MV-4-11 (cell line): ENCODE measurements at places on chromosomes 5 and 9.

GRCh38 chr5:32115985-32116384 is 58.1 kb downstream of the GOLPH3 start:
- no peak for DNase-seq

- DNase-seq: no peak
Observed at GRCh38 chr9:127316586-127317323, 52.2 kb downstream of the GARNL3 start.

DNA sequence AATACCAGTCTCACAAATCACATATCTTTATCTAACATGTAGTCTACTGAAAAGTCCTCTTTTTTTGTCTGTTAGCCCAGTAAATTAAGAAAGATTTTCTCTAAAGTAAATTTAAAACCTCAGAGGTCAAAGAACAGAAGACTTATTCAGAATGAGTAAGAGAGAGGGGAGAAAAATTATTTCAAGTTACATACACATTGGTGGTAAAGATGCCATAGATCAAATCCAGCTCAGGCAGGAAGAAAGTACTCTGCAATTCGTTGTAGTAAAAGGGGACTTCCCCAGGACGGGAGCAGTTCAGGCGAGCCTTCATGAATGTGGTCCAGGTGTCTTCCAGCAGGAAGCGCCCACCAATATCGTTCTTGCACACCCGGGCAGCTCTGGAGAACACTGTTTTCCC is 344.1 kb downstream of the SEMA5A start:
- no peak for DNase-seq

DNA sequence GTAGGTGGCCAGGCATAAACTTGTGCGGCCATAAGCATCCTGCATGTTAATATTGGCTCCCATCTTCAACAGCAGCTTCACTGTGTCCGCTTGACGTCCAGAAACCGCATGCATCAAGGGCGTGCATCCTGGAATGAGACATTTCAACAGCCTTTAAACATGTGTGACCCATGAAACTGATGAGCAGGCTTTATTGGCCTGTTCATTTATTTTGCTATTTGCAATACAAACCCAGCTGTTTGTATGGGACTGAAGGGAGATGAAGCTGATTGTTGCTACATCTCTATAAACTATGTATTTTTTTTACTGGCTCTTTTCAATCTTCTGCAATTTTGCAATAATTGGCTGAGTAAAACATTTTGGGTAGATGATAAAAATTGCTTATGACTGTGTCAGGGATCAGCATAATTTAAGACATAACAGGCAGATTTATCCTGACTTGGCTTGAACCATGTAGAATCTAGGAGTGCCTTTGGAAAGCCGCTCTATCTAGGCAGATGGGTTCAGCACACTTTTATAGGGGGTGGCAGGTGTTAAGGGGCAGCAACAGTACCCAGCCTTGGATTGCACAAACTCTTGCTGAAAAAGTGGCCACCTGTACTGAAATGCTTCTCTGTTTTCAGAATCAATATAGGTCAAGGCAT is 56.9 kb downstream of the ANKRD55 start:
- no peak for DNase-seq

DNA sequence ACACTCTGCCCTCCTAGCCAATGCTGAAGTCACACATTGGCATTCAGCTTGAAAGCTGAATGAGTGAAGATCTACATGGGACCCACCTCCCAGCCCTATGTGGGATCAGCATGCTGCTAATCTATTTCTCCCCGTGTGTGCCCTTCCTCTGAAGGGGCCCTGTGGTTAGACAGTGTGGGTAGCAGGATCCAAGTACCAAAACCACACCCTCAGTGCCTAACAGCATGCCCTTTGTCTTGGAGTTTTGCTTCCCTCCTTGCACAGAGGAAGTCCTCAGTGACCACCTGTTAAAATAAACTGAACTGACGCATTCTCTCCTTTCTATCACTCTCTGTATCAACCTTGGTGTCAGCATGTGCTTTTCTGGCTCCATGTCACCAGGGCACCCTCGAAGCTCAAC is 25.0 kb downstream of the SH3TC2 start:
- DNase-seq: peak; percentile 96

- DNase-seq: no peak
Observed at GRCh38 chr9:80698725-80699410, 990.5 kb downstream of the TLE1 start.

DNA sequence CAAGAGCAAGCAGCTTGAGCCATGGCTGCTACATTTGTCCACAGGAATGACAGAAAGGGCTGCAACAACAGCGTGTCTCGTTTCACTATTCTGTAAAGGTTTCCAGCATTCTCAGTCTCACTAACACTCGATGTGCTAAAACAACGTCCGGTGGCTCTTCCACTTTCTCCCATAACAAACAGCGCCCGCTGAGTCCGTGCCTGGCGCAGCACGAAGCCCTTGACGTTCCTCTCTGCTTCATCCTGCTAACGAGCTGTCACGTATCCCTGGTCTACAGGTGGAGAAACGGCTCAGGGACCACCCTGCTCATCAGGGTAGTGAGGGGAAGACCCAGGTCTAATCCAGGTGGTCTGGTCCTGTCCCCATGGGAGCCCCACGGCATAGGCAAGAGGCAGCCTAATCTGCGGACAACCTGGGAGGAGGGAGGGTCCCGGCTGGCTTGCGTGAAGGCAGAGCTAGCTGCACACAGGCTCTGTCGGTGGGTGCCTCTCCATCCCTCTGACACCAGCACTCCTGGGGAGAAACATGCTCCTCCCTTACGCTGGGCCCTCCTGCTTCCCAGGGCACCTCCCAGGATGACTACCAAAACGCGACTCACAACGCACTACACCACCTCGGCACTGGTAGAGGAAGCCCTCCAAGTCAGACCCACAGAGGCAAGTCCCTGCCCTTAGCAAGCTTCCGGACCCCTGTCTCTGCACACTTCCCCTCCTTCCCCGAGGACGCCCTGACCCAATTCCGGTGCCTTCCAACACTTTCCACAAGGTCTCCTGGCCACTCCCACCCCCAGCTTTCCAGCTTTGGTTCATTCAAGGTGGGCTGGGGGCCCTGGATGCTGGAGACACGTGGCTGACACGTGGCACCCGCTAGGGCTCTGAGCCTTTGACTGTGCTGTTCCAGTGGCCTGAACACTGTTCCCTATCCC is 43.3 kb downstream of the VAV2 start:
- no peak for DNase-seq

DNA sequence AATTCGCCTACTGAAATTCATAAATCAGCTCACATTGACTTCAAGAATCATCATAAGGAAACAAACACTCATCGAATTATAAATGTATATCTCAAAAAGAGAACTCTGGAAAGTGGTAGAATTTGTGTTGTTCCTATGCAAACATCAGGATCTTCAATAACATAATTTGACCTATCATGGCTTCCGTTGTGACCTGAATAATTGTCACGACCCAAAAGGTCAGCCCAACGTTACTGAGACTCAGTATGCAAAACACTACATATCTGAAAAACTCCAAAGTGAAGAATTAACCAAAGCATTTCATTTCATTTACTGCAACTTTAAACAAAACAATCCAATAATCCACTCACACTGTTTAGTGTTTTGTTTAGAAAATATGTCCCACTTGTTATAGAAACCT is 1.2 kb downstream of the RAPGEF6 start:
- DNase-seq: no peak

- DNase-seq: no peak
Observed at GRCh38 chr9:137494550-137495351, 35.6 kb upstream of the NSMF start.

DNA sequence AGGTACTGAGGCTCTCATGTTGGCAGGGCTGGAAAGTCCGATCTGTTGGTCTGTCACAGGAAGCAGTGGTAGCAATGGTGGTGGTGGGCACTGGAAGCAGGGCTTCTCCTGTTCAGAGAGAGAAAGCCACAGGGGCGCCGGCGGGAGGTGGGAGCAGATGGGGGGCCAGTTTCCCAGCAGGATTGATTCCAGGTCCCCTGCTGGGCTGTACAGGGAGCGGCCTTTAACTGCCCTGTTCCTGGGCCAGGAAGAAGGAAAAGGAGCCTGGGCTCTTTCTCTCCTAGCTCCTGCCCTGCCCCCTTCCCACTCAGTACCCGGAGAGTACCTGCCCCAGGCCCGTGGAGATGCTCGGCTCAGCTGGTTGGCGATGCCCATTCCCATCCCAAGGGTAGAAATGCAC is 2.6 kb upstream of the DAB2IP start:
- no peak for DNase-seq

- no peak for DNase-seq
Observed at GRCh38 chr9:17613758-17614157, 34.9 kb downstream of the SH3GL2 start.

DNA sequence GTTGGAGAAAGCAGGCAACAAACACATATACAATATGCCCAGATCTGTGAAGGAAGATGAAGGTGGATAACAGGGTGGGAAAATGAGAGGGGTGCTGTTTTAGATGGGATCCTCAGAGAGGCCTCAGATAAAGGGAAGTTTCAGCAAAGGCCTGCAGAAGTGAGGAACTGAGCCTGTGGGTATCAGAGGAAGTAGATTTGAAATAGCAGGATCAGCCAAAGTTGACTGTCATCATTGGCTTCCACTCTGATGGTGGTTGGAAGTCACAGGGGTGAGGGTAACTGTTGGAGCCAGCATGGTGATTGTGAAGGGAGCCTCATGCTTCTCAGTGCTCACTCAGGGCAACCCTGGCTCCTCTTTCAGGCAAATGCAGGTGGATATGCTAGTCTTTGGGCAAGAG is 607.2 kb upstream of the CLINT1 start:
- DNase-seq: peak; percentile 86

GRCh38 chr5:93371893-93372292 is 209.1 kb downstream of the NR2F1-AS1 start:
- DNase-seq: no peak

GRCh38 chr9:2354216-2354615 is 267.4 kb upstream of the VLDLR start:
- peak; percentile 76 for DNase-seq

DNA sequence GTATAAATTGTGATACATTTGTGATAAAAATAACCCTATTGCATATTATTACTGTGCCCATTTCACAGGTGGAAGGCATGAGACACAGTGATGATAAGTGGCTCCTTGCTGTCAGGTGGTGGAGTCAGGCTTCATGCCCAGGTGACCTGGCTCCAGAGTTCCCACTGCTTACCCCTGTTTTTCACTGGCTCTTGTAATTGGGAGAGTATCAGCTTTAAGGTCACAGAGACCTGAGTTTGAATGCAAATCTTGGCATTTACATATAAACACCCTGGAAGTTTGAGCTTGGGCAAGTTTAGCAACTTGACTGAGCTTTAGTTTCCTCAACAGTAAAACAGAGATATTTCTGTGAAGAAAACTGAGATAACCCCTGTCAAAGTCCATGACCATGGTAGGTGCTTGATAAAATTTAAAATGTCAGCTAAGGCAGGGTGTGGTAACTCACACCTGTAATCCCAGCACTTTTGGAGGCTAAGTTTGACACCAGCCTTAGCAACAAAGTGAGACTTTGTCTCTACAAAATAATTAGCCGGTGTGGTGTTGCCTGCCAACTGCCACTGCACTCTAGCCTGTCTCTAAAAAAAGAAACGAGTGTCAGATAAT is 29.2 kb downstream of the MAT2B start:
- DNase-seq: no peak

- no peak for DNase-seq
Observed at GRCh38 chr9:134052491-134052890, 15.3 kb downstream of the BRD3 start.

DNA sequence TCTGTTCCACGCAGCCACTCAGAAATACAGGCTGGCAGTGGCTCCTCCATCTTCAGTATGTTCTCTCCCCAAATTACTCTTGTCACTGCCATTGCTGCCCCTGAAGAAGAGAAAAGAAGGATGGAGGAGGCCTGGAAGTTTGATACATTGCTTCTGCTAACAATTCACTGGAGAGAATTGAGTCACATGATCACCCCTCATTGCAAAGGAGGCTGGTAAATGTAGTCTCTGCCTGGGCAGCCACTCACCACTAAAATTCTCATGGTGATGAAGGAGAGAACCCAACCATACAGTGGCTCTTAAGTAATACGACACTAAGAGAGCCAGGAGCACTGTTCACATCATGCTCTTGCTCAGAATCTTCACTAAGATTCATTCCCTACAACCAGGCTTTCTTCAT is 112.0 kb downstream of the DOCK8 start:
- DNase-seq: no peak

DNA sequence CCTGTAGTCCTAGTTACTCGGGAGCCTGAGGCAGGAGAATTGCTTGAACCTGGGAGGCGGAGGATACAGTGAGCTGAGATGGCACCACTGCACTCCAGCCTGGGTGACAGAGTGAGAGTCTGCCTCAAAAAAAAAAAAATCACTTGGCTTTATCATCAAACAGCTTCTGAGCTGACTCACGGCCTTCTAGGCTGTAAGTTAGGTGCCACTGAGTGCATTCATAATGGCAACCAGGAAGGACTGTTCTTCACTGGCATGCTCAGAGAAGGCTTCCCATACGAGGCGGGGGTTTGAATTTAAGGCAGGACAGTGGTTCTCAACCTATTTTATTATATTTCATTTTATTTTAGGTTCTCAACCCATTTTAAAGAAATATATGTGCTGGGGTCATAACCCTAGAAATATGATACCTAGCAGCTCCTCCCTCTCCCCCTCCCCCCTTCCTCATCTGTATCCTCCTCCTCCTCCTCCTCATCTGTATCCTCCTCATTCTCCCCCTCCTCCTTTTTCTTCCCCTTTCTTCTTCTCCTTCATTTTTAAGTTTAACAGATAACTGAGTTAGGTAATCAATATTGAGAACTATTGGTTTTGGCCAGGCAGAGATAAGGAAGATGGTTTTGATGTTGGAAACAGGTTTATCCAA is 19.0 kb upstream of the LHFPL2 start:
- DNase-seq: no peak

- DNase-seq: no peak
Observed at GRCh38 chr5:109923205-109923604, 233.5 kb downstream of the MAN2A1 start.

DNA sequence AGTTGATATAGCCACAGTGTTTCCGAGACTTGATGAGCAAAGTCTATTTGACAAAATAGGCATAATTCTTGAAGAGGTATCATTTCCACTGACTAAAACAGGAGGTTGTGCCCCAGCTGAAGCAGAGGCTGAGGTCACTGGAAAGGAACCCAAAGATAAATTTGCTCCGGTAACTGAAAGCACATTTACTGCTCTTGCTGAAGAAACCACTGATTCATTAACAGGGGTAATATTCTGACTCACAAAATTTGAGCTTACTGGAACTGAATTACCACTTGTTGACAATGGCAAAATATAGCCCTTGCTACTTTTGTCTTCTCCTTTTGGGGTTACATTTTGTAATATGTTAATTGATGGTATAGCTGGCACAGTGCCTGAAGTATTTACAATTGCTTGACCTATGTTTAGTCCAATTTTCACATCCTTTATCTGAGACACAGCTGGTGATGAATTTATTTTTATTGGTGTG is 30.2 kb downstream of the MLANA start:
- DNase-seq: peak; percentile 62

GRCh38 chr5:90134892-90135291 is 274.7 kb downstream of the CETN3 start:
- peak; percentile 41 for DNase-seq
